ENCODE measurements at places on chromosomes 2 and 18.

DNA sequence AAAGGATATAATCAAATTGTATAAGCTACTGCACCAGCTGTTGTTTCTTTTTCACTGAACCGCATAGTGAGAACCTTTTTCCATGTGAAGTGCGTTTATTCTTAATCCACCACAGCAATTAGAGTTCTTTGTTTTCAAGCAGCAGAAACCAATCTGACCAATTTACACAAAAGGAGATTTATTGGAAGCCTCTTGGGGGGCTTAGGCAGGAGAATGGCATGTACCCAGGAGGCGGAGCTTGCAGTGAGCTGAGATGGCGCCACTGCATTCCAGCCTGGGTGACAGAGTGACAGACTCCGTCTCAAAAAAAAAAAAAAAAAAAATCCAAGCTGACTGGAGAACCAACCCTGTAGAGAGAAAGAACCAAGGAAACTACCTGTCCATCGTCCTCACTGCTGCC is 10.0 kb downstream of the ADNP2 start:
- DNase-seq: no peak

DNA sequence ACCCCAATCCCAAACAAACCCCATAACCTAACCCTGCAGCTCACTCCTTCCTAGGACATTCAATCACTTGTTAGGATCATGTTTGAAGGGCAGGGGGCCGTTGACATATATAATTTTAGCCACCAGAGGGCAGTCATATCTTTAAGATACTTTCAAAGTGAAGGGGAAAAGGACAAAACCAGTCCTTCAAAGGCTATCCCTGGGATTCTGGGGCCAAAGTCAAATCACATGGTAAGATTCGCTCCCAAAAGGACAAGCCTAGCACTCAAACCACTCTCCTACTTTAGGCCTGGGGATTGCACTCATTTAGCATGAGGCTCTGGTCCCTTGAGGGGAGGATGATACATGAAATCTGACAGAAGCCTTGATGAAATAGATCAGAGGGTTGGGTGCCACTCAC is 44.6 kb downstream of the HAUS1 start:
- DNase-seq: peak; percentile 67

- no peak for DNase-seq
These were observed 62.1 kb downstream of the SETBP1 start for GRCh38 chr18:44742718-44743311.

DNA sequence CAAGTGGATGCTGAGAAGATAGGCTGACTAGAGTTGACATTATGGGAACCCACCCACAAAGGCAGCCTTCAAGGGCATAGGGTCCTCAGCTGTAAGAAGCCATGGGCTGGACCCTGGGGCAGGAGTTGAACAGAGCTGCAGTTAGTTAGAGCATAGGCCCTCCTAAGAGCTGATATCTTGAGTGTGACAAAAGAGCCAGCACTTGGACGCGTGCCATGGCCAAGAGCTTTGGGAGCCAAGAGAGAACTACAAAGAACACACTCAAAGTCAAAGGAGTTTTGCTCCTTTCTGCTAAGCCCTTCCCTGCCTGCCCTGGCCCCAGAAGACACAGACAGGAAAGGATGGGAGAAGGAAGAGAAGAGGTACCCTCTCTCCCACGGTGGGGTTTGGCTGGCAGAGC is 29.9 kb upstream of the AGAP1 start:
- DNase-seq: no peak

DNA sequence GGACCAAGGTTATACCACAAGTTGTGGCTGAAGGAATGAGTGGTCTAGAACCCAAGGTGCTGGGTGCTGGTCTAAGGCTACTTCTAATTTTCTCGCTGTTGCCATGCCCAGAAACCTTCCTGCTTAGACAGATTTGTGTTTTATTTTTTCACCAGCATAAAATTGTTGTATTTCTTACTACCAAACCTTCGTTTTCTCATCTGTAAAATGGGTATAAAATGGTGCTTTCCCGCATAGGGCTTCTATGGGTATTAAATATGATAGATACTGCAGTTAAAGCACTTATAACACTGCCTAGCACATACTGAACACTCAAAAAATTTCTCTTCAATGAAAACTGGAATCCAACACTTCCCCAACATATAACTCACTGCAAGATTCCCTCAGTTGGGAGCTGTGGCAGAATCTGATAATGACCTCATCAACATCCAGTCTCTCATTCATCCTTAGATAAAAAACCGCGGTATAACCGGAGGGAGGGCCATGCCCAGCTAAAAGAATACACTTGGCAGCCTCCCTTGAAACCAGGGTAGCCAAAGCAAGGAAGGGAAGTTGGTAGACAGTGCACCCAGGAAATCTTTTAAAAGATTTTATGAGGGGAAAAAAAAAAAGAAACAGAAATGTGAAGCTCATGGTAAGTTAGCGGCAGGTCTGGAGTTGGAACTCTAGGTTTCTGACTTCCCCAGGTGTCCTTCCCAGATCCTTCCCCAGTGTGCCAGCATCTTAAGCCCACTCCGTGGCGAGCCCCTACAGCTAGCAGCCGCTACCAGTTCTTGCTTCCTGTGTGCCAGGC is 1.2 kb downstream of the NEMP2 start:
- no peak for DNase-seq

DNA sequence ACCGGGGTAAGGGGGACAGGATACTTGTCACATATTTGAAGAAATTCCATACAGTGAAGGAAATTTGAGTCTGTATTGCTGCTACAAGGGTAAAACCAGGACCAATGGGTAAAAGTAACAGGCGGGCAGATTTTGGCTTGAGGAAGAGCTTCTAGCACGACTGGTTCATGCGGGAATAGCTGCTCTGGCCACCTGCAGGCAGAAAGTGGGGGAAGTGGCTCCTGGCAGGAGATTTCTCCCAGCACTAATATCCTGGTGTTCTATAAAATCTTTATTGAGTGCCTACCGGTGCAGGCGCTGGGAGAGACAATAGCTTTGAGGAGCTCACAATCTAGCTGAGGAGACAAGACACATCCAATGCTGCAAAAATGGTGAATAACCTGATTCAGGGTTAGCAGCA is 198.5 kb downstream of the LOXHD1 start:
- no peak for DNase-seq

GRCh38 chr18:74446178-74446577 is 10.9 kb downstream of the DIPK1C start:
- DNase-seq: no peak

- DNase-seq: no peak
These were observed 664 bp downstream of the NETO1 start for GRCh38 chr18:72866901-72867745.

DNA sequence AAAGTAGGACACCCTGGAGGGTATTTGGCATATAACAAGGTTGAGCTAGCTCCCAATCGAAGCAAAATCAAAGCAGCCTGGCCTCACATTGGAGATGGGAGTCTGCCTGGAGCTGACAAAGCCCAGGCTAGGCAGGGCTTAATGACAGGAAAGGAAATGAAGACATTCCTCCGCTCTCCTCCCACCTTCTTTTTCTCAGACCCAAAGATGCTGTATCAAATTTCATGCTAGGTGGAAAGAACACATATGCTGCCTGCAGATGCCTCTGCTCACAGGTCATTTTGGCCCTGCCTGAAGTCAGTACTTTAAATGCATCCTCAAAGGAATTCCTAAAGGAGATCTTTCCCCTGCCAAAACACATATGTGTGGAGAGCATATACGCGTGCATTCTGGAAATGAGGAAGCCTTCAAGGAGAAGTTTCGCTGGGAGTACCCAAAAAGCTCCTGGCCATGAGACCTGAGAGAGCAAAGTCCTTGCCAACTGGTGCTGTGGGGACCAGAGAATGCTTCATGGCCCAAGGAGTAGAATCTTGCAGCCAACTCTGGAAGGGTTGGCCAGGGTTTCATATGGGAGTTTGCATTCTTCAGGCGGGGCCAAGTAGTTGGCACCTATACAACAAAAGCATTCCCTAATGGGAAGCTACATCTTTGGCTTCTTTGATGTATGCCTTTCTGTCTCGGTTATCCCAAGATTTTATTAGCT is 88.0 kb downstream of the AQP4 start:
- no peak for DNase-seq

DNA sequence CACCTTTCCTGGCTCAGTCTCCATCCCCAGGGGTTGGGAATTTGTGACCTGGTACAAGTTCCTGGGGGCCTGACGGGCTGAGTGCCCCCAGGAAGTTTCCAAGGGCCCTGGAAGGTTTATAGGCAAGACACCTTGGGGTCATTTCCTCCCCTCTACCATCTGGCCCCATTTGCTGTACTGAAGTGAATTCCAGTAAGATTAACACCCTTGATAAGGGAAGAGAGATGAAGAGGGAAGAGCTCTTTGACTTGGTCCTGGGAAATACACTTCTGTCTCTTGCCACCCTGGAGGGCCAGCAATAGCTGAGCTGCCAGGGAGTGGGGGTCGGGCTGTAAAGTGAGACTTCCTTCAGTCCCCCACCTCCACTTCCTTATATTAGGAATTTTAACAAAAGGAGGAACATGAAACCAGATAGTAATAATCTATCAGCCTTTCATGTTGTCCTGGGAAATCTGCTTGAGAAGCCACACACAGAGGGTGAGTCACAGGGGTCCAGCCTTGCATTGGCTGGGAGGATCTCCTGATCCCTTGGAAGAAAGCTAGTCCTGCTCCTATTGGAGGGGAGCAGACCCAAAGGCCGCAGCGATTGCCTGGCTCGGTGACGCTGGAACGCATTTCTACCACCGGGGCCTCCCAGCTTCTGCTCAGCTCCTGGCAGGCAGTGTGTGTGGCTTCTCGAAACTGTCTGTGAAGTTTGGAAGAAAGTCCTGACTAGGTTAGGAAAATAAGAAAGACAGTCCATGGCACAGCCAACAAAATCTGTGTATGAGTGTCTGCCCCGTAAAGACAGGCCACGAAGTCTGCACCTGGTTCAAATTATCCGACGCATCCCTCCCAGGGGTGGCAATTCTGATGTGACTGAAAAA is 87.3 kb downstream of the ACAA2 start:
- no peak for DNase-seq

GRCh38 chr2:122132147-122132691 is 376.8 kb downstream of the TSN start:
- no peak for DNase-seq

GRCh38 chr2:140014204-140014546 is 1234.0 kb upstream of the NXPH2 start:
- DNase-seq: no peak

GRCh38 chr2:9836074-9836473 is 7.2 kb upstream of the TAF1B start:
- no peak for DNase-seq

DNA sequence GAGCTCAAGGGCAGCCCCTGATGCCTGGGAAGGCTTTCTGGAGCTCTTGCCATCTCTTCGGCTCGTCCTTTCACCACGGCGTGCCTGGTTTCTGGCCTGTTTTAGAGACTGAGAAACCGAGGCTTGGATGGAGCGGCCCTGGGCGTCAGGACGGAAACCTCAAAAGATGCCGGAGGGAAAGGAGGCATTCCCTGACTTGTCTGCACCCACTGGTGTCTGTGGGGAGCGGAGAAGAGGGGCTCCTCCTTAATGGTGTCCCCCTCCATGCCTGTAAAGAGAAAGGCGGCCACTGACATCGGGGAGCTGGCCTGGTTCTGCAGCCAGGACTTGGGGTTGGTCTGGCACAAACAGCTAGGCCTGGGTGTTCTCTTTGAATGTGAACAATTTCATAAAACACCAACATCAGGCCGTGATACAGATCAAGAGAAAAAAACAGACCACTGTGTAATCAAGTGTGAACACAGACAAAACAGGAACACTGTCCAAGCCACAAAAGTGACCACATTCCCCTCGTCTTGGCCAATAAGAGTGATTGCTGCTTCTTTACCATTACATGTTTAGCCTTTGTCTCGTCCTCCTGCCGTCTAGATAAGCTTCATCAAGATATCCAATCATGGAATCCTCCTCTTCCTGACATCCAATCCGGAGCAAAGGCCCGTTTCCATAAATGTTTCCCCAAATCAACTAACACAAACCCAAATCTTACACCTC is 633 bp upstream of the ILKAP start:
- DNase-seq: peak; percentile 30

DNA sequence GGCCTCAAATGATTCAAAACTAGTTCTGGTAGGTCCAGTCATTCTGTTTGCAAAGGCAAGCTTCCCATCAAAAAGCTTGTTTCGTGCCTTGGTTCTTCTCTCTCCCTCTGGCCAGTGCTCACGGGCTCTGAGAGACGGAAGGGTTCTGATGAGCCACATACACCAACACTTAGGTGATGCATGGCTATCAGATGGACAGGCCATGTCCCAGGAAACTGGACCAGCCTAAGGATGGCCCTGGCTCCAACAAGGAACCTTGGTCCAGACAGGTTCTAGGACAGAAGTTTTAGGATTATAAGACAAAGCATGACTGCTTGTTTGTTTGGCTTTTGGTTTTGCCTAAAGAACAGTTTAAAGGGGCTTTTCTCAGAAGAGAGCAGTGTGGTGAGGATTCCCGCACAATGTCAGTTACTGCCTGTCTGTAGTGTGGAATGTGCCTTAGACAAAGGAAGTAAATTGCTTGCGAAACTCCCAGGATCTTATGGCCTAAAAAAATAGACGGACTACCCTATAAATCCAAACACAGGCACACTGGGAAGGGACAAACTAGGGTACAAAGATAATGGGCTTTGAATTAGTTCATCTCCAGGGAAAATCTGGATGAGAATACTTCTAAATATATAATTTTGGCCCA is 10.3 kb downstream of the CYP1B1 start:
- no peak for DNase-seq

DNA sequence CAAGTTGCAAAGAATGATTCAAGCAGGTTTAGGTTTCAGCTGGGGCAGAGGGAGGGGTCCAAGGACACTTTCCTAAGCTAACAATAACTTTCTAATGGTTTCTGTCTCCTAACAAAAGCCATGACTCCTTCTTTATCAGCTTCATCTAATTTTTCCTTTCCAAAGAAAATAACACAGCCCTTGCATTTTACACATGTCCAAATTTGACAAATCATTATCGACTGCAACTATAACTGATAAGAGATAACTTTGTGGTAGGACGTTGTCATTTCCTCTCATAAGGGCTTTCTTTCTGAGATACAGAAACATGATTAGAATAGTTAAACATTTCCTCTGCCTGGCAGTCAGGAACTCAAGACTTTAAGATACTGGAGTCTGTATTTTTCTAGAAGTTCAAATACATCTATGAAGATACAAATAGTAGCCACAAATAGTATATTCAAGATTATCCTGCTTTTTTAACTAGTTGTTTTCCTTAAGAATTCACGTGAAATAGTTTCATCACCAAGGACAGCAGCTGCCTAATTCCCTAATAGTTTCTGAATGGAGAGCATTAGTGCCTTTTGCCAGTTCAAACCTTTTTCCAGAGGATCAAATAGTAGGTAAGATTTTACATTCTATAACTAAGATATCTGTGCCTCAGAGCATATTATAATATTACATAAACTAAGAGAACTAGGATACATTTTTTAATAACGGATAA is 263.2 kb downstream of the EXOC6B start:
- no peak for DNase-seq

- peak; percentile 73 for DNase-seq
These were observed 17.2 kb downstream of the MFSD6 start for GRCh38 chr2:190425221-190425866.

GRCh38 chr2:170056900-170057299 is 121.0 kb upstream of the MYO3B start:
- DNase-seq: no peak

- peak; percentile 9 for DNase-seq
These were observed 32.1 kb upstream of the ZNF638 start for GRCh38 chr2:71299507-71299906.

- no peak for DNase-seq
These were observed 191.7 kb downstream of the ERBB4 start for GRCh38 chr2:212346865-212347264.

All from inflammatory macrophage (primary cell).